ENCODE measurements at places on chromosomes 6 and 20.

GRCh38 chr6:154408891-154409500 lies 52.4 kb upstream of the IPCEF1 start:
- no peak for DNase-seq

GRCh38 chr6:43852350-43852864 lies 82.4 kb downstream of the VEGFA start:
- DNase-seq, result no peak

DNA sequence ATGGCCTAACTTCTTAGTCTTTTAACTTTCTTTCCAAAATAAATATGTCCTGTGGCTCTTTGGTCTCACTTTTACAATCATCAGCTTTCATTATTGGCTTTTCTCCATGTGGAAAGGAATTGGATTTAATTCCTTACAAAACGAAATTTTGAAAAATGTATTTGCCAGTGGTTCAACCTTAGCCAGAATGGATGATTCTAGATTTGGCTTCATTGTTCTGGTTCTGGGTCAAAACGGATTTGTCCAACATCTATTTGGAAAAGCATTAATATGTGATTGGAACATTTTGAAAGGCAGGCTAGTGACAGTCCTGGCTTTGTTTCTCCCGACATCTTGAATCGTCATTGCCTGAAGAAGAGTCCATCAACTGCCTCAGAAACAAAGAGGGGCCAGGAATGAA lies 59.2 kb downstream of the TENT5A start:
- DNase-seq, result no peak

- no peak for DNase-seq
Observed at GRCh38 chr6:33747823-33748222, 1.1 kb upstream of the IP6K3 start.

- DNase-seq, result no peak
Observed at GRCh38 chr6:89657445-89658158, 19.1 kb upstream of the LYRM2 start.

GRCh38 chr6:164502833-164503232 lies 806.6 kb downstream of the C6orf118 start:
- DNase-seq, result no peak

DNA sequence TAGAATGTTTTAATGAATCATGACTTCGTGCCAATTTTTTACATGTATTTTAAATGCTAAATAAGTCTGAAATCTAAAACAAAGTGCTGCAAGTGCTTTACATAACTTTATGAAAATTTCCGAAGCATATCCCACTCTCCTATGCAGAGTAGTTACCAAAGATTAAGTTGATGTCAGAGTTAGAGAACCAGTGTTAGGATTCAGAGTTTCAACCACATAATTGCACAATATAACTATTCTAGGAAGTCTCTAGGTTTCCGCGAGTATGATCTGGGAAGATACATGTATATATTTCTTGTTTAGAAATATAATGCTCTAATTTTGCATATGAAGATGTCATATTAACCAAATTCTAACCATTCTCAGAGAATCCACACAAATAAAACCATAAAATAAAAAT lies 74.8 kb downstream of the ASCC3 start:
- no peak for DNase-seq

DNA sequence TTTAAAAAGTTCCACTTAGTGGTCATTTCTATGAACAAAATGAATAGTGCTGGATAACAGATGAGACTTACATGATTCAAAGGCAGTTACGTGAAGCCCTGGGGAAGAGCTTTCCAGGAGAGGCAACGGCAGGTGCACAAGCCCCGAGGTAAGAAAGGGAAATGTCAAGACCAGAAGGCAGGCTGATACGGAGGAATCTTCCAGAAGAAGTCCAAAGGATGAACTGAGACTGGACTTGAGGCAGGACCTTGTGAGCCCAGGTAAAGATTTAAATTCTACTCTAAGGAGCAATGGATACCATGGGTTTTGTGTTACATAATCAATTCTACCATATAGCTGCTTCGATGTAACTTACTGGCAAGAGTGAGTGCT lies 164.6 kb downstream of the BCAS1 start:
- no peak for DNase-seq

DNA sequence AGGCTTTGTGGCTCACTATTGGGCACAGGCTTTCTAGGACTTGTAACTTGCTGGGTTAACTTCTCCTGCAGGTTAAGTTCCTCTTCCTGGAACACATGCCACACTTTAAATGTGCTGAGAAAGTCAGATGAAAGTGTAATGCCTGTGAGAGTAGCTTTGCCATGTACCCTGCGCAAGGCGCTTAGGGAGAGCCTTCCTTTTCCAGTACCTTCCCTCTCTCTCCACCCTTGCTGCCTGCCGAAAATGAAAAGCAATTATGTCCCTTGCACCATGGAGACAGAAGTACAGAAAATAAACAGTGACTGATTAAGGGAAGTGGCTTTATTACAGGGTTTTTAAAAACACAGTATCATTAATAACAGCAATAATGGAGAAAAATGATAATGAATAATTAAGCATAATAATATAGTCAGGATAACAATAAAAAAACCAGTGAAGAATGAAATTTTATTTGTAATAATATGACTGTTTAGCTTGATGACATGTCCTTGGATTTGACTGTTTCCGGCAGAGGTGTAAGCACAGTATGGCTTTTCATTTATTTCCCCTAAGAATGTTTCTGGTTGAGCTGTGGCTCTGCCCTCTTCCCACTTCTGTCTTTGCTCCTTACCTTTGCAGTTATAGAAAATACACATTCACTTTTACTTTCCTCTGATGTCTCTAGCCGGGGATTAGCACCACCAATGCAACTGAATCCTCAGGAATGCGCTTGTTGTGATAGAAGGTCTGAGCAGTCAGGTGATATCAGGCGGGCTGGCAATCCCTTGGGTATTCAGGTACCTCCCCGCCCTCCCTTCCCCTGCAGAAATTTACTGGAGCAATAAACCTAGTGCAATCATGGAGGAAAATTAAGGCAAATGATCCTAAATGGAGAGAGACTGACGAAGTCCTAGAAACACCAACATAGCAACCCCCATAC lies 472.3 kb upstream of the CITED2 start:
- DNase-seq, result no peak

Measured in activated naive CD8-positive, alpha-beta T cell treated with anti-CD3 and anti-CD28 coated beads, Interleukin-2, amount 50 U/mL, for 24 hours (primary cell).